ENCODE measurements at places on chromosomes 4 and X. TPM values are rescaled to one million over a fixed set of nuclear protein-coding genes. Genes with fewer than 3 reads are reported as not detected.

The BANK1 gene
- total RNA-seq: not detected

The MAGED2 gene
- total RNA-seq: 308 TPM

The CDKL5 gene
- total RNA-seq: 53.5 TPM

The TMEM31 gene
- total RNA-seq: not detected

The WDR19 gene
- total RNA-seq: 48.6 TPM

The GAGE1 gene
- total RNA-seq: not detected

- DNase-seq: no peak
Measured at GRCh38 chrX:16465081-16465876, 184.7 kb upstream of the S100G start.

DNA sequence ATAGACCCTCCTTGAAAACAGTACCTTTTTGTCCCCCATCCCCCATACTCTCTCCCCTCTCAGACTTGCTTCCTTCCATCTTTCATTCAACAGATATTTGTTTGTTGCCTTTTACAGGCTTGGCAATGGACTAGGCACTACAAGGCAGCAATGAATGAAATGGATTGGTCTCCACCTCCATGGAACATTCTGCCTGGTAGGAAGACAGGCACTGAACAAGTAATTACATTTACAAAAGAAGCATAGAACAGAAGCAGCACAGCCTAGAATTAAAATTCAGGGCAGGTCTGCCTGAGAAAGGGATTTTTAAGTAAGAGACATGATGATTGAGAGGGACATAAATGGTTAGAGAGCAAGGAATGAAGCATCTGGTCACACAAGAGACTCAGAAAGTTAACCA lies 346.1 kb downstream of the GRXCR1 start:
- no peak for DNase-seq

DNA sequence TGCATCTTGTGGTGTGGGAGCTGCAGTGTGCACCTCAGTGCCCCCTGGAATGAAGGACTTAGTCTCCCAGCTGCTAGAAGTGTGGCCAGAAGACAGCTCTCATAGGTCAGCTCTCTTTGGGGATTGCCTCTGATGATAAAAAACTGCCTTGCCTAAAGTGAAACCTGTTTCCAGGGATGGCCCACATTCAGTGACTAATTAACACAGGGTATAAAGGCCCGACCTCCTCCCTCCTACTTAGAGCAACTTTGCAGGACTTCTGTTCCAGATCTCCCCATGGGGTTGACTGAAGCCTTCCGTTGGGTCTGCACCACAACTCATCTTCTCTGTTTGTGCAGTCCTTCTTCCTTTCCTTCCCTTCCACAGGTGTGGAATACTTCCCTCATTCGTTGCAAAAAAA lies 53.2 kb downstream of the SPINK2 start:
- no peak for DNase-seq

- DNase-seq: no peak
Measured at GRCh38 chrX:22541926-22542325, 269.2 kb downstream of the CBLL2 start.

DNA sequence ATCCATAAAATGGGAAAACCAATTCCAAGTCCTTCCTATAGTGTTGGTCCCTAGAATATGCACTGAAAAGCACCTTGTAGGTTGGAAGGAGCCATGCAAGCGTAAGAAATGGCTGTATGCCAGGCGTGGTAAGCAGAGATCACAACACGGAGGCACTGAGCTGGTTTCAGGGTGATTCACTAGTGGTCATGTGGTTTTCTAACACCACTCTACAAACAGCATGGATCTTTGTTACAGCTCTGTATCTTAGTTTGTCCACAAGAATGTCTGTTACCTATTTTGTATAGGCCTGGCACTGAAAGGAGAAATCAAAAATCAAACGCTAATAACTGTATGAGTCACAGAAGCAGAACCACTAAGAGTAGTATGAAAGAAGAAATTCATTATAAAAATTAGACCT lies 71.9 kb downstream of the MAGEB17 start:
- DNase-seq: no peak

GRCh38 chrX:130094696-130095095 lies 15.6 kb downstream of the ELF4 start:
- DNase-seq: no peak

DNA sequence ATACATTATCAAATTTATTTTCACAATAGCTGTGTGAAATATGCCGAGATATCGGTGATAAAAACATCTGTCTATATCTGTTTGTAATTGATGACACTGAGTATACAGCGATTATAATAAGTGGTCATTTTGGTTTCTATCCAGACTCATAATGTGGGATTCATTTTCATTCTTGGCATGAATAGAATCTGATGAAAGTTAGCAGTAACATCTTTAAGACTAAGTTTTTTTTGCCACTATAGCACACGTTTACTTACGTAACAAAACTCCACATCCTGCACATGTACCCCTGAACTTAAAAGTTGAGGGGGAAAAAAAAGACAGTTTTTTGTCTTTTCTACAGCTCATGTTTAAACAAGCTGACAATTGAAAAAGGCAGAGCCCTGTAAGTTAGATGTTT lies 86.4 kb downstream of the PPA2 start:
- no peak for DNase-seq

DNA sequence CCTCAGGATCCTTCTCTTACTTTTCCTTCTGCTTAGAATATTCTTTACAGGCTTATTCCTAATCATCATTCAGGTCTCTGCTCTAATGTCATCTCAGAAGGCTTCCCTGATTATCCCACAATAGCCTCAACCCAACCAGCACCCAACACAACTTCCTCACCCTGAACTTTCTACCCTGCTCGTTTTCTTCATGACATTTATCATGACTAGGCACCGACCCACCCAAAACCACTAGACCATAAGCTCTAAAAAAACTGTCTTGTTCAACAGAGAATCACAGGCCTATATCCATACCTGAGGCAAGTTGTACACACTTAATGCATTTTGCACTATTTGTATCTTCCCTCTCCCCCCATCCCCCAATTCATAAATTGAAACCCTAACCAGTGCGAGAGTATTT lies 95.3 kb downstream of the SH3RF1 start:
- DNase-seq: no peak

GRCh38 chrX:150118476-150118875 lies 180.2 kb upstream of the EOLA2 start:
- DNase-seq: no peak
